ENCODE measurements at places on chromosomes 3 and 15.

DNA sequence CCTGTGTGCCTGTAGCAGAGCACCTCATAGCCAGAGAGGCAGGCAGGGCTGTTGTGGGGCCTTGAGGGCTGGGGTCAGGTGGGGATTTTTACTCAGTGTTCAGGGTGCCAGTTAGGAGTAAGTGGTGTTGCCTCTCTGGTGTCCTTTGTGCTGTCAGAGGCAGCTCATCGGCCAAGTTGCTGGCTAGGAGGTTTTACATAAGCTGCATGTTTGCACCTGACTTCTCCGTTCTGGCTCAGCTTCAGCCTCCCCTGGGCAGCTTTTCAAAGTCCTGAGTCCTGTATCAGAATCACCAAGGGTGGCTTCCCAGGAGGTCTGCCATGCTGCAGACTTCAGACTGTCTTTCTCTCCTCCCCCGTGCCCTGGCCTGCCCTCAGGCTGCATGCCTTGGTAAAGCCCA, 242.6 kb upstream of the TPM1 start:
- no peak for DNase-seq

DNA sequence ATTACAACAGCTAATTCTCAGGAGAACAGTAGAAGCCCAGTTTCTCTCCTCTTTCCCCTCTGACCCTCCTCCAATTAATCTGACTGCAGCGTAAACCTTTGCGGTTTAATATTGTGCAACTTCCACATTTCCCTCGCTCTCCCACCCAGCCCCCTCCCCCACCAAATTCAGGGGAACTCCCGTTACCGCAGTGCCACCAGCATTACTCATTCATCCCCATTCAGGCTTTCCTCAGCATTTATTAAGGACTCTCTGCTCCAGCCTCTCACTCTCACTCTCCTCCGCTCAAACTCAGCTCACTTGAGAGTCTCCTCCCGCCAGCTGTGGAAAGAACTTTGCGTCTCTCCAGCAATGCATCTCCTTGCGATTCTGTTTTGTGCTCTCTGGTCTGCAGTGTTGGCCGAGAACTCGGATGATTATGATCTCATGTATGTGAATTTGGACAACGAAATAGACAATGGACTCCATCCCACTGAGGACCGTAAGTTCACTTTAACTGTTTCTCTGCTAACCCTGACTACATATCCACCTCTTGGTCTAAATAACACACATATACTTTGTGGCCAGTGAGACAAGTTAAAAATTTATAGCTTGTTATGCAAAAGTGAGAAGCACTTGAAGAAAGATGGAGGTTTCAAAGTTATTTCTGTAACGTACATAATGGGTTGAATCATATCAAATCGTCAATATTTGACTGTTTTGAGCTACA, at the start of gene PTX3:
Gene PTX3, plus strand, starts transcription at position 268 of the 709 bp plus-strand sequence. Its CDS starts 84 bp downstream, at position 352.
- no peak for DNase-seq

DNA sequence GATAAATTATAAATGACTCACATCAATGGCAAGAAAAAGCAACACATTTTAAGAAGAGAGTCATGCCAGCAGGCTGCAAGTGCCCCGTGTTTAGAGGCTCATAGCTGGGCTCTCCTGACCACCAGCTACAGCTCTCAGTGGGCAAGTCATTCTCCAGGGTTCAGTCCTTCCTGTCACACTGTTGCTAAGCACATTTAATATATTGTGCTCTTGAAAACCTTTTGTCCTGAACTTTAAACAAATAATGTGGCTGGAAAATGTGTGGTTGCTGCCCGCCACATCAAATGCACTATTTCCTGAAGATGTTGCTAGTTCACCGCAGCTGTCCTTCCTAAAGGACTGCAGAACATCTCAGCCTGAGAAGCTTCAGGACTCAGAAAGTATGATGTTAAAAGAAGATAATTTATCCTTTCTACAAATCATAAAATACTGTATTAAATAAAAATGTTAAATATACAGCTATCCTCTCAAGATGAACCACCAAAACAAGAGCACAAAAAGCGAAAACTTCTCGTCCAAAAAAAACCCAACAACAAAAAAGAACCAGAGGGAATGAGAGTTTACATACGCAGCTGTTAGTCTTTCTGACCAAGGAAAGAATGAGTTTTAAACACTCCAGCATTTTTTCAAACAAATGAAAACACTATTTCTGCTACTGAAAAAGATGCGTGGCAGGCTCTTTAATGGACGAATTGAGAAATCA, 951 bp downstream of the TARS3 start:
- peak; percentile 8 for DNase-seq

- DNase-seq: no peak
Observed at GRCh38 chr3:75978686-75979085, 193.3 kb upstream of the ZNF717 start.

DNA sequence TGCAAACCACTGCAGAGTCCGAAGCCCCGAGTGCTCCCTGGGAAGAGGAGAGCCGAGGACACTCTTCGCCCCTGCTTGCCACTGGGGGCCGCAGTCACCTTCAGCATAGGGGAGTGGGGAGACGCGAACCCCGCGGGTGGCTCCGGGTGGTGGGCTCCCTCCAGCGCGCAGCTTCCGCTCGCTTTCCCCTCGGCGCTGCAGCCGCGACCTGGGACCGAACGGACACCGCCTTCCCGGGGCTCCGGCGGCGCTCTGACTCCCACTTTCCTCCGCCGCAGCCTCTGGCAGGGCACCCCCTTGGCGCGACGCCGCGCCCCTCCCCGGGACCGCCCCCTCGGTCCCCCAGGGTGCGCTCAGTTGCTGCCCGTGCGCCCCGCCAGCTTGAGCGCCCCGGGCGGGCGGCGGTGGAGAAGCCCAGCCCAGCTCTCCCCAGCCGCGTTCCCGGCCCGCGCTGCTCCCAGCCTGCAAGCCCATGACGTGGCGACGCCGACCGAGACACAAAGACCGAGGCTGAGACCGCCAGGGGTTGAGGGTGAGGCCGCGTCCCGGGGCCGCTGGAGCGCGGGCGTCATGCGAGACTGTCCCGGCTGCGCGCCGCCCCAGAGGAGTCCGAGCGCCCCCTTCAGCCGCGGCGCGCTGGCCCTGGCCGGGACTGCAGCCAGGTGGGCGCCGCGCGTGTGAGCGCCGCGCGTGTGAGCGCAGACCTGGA, at the start of gene MINAR1:
Gene MINAR1, plus strand, starts transcription at position 701 of the 709 bp plus-strand sequence. CDS start 23,812 bp downstream, outside the sequence.
- no peak for DNase-seq

- peak; percentile 41 for DNase-seq
Observed at GRCh38 chr15:50907601-50908208, 778 bp upstream of the AP4E1 start.

DNA sequence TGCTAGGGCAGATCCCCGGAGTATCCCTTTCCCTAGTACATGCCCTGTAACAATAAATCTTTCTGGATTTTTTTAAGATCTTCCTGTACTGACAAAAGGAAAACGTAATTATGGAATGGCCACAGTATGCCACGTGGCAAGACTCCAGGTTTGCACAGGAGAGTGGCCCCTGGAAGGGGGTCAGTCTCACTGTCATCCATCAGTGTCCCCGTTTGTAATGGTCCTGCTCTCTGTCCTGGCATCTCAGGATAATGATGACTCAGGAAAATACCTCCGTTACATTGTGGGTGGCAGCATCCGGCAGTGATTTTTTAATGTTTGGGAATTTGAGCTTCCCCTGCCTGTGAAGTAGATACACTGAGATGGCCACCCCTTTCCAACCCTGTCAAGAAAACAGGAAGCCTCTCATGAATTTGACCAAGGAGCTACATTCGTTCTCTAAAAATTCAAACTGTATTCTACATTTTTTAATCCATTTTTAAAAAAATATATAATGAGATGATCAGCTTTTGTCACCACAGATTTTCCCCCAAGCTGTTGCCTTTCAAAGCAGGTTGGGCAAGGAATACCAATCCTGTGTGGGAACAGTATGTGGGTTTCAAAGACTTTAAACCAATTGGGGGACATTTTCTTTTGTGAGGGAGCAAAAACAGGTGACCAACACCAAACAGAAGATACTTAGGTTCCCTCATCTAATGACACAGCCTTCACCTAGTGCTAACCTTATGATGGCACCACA, 110.4 kb downstream of the C3orf70 start:
- DNase-seq: no peak

- no peak for DNase-seq
Observed at GRCh38 chr15:100201376-100202280, 140.1 kb downstream of the ADAMTS17 start.

DNA sequence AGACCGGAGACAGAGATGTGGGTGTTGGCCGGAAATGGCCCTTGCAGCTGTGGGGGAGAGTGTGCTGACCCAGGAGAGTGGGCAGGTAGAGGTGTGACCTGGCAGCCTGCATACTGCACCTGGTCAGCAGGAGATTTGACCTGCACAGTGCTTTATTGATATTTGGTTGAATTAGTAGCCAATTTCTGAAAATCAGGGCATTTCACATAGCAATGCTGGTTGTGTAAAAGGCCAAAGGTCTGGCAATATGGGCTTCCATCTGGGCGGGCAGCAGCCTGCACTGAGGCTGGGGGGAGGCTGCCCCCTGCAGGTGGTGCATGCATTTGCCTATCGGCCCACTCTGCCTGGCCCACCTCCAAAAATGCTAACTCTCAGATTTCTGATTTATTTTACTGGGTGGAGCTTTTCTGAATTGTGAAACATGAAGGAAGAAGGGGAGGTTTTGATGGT, 9.4 kb upstream of the MGLL start:
- peak; percentile 9 for DNase-seq

DNA sequence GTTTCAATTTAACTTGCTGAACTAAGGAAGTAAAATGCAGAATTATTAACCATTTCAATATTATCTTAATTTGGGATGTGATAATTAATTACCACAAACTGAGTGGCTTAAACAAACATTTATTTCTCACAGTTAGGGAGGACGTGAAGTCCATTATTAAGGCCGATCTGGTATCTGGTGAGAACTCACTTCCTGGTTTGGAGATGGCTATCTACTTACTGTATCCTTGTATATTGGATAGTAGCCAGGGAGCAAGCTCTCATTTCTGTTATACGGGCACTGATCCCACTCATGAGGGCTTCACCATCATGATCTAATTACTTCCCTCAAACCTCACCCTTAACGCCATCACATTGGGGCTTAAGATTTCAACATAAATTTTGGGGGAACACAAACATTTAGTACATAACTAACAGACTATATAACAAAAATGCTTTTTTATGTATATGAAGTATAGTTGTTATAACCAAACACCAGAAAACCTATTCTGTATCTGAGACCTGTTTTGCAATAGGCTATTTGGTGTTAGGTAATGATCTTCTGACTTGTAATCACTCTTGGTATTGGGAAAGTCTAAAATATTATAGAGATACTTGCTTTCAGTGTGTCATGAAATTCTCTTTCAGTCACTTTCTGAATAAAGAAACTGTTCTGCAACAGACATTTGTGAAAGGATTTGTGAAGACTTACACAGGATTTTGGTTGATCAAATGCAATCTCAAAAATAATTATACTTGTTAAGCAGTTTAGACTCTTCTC, 4.7 kb upstream of the KPNA4 start:
- DNase-seq: no peak

GRCh38 chr15:91741986-91742385, 111.5 kb upstream of the SLCO3A1 start:
- DNase-seq: no peak

DNA sequence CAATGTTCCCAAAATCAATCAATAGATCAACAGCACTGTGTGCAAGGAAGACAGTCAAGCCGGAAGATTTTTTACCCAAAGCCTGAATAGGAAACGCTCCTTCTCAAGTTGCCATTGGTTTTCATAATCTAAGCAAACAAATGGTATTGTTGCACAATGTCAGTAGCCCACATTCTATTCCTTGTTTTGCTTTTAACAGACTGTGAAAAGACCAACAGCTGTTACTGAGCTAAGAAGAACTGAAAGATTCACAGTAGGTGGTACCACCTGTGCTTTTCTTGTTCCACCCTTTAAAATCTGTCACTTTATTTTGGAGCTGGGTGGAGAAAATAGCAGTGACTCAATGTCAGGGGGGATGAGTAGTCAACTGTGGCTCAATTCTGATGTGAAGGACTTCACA, 357.5 kb upstream of the CADM2 start:
- no peak for DNase-seq

- DNase-seq: no peak
Observed at GRCh38 chr3:39707314-39707909, 102.0 kb upstream of the MYRIP start.

DNA sequence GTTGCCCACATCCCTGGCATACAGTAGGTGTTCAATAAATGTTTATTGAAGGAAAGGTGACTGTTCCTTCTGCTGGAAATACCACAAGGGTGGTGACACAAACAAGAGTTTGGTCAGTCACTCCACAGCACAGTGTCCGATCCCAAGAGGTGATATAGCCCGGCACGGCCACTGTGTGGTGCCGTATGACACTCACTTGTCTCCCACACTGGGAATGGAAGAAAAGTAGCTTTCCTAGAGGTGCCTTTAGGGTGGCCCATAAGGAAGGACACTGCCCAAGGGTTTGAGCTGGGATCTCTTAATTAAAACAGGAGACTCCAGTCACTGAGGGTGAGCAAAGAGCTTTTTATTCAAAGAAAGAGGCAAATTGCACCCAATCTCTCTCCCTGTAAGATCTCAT, 40.5 kb downstream of the TGM4 start:
- no peak for DNase-seq

- no peak for DNase-seq
Observed at GRCh38 chr15:98002866-98003265, 42.4 kb downstream of the ARRDC4 start.

DNA sequence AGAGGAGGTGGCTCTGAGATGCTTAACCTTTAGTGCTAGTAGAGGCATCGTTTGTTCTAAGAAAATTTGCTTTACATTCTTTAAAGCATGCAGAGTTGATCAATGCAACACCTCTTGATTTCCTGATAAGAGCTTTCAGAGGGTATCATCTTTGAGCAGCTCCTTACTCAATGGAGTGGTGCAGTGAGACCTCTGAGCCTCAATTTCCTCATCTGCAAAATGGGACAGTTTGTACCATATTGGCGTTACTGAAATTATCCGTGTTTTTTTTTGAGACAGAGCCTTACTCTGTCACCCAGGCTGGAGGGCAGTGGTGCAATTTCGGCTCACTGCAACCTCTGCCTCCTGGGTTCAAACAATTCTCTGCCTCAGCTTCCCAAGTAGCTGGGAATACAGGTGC, 1.6 kb upstream of the TMEM42 start:
- no peak for DNase-seq

GRCh38 chr15:64623347-64623996, 151.9 kb downstream of the RBPMS2 start:
- DNase-seq: peak; percentile 16

DNA sequence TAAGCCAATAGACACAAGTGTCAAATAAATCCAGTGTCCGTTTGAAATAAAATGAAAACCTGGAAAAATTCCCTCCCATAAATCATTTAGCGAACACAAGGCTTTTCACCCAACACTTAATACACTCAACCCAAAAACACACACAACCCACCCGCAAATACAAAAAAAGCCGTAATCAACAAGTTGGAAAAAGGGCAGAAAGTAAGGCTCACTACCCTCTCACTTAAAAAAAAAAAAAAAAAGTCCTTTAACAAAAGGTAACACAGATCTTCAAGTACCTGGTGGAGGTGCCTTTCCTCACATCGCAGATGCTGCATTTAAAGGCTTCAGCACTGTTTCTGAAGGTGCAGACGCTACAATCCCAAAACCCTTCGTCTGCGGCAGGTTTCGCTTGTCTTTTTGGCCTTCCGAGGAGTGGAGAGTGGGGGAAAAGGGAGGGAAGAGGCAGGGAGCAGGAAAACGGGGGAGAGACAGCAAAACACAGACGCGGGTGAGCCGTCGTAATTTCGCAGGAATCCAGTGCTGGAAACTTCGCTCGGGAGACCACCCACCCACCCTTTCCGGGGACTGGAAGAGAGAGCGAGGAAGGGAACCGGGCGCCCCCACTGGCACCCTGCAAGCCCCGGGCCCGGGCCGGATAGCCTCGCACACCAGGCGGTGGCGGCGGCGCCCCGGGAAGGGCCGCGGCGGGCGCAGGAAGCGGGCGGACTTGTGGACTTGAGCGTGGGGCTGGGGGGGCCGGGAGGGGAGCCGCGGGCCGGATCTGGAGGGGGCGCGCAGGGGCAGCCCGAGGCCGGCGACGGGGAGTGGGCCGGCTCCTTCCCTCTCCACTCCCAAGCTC, 401.8 kb downstream of the SHQ1 start:
- DNase-seq: peak; percentile 44

Measured in stimulated activated CD4-positive, alpha-beta T cell treated with anti-CD3 and anti-CD28 coated beads, Interleukin-2, amount 100 ng/mL, for 48 hours (primary cell).